Large intestine (tissue), 12 donors: ENCODE measurements at places on chromosomes 3 and 15. TPM values are rescaled to one million over a fixed set of nuclear protein-coding genes. Genes with fewer than 3 reads are reported as not detected.

- peak overlapping the region; percentile 59 for H3K27ac ChIP-seq
- H3K27me3 ChIP-seq = no peaks in the 10 kb centered on the region
- no peaks in the 10 kb centered on the region for H3K4me1 ChIP-seq
- no peaks in the 10 kb centered on the region for H3K36me3 ChIP-seq
- no peak overlapping the region for H3K4me3 ChIP-seq
- DNase-seq = peak; percentile 72
Observed at GRCh38 chr3:65170390-65171042, 482.7 kb upstream of the ADAMTS9 start.

GRCh38 chr3:152350139-152350538 lies 81.4 kb downstream of the MBNL1 start:
- H3K27me3 ChIP-seq = no peaks in the 10 kb centered on the region
- DNase-seq = no peak
- H3K36me3 ChIP-seq = no peaks in the 10 kb centered on the region
- H3K4me1 ChIP-seq = no peaks in the 10 kb centered on the region
- no peak overlapping the region for H3K27ac ChIP-seq

DNA sequence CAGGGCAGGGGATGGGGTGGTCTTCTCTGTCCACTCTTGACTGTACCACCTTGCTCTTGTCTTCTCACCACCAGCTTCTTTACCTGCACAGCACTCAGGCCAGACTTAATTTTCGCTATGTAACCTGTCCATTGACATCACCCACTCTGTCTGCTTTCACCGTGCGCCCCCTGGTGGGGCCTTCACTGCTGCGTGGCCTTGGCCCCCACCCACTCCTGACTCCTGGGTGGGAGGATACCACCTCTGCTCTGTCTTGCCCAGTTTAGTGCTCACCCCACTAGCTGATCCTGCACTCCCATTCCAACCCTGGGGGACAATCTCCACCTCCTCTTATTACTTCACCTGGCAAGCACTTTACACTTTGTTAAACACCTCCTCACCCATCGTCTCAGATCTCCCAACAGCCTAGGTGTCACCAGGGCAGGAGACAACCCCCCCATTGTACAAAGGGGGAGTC lies 17.7 kb downstream of the PTH1R start:
- DNase-seq = peak; percentile 54
- H3K36me3 ChIP-seq = no peaks in the 10 kb centered on the region
- H3K4me1 ChIP-seq = peaks cover 21% of the 10 kb centered on the region
- H3K4me3 ChIP-seq = no peak overlapping the region

- no peaks in the 10 kb centered on the region for H3K27me3 ChIP-seq
- no peaks in the 10 kb centered on the region for H3K4me1 ChIP-seq
- no peak overlapping the region for H3K4me3 ChIP-seq
Observed at GRCh38 chr15:55909036-55909811, 84.2 kb downstream of the NEDD4 start.

DNA sequence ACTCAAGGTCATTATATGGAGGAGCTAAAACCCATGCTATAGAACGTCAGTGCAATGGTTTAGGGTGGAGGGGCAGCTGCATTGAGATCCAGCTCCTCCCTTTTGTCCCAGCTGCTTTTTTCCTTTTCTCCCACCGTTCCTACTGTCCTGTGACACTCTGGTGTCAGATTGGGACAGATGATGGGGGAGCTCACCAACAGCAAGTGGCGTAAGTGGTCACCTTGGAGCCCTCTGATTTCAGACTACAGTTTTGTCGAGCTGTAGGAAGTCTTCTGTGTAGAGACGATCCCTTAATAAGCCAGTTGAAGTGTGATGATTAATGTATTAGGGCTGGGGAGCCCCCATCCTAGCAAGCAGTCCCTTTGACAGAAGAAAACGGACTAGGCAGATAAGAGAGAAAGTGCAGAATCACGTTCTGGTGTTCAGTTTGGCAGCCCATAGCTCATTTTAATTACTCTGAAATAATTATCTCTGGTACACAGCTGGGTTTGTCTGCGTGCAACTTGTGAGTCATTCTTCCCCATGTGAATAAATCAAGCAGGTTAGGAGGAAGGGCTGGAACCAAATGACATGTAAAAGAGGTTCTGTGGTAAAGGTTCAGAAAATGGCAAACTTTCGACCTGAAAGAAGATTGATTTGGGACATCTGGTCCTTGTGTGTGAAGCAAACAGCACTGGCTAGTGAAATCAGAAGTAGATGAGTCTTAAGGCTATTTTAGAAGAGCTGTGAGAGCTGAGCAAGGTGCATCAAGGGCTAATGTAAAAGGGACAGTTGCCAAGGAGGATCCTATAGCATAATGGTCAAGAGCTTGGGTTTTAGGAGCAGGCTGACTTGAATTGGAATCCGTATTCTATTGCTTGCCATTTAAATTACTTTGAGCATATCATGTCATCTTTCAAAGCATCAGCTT lies 241.4 kb downstream of the EDEM1 start:
- no peaks in the 10 kb centered on the region for H3K4me1 ChIP-seq
- no peak for DNase-seq
- H3K36me3 ChIP-seq = no peaks in the 10 kb centered on the region

GRCh38 chr3:191366675-191367074 lies 36.3 kb upstream of the UTS2B start:
- DNase-seq = no peak
- H3K36me3 ChIP-seq = peaks cover 35% of the 10 kb centered on the region
- no peaks in the 10 kb centered on the region for H3K27me3 ChIP-seq
- H3K27ac ChIP-seq = no peak overlapping the region
- H3K4me3 ChIP-seq = no peak overlapping the region

DNA sequence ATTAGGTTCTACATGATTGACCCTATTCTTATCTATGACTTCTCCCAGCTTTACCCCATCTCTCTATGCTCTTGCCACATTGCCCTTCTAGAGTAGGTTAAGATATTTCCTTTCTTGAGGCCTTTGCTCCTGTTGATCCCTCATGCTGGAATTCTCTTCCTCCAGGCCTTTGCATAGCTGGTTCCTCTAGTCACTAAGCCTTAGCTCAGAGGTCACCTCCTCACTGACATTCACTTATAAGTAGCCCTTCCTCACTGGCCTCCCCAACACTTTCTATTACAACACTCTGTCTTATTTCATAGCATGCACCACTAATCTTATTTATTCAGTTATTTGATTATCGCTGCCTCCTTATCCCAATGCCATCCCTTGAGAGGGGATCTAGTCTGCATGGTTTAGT lies 228.4 kb upstream of the COL8A1 start:
- DNase-seq = no peak
- no peak overlapping the region for H3K27ac ChIP-seq
- H3K4me1 ChIP-seq = no peaks in the 10 kb centered on the region

GRCh38 chr3:156016902-156017301 lies 103.5 kb upstream of the KCNAB1 start:
- no peak overlapping the region for H3K4me3 ChIP-seq
- H3K36me3 ChIP-seq = no peaks in the 10 kb centered on the region
- no peaks in the 10 kb centered on the region for H3K27me3 ChIP-seq
- no peak overlapping the region for H3K27ac ChIP-seq
- DNase-seq = no peak

The CAPN3 gene
- polyA plus RNA-seq = 229 TPM

The SLC2A2 gene
- 202 TPM for polyA plus RNA-seq

The CCDC54 gene
- 0.04 TPM for polyA plus RNA-seq

The ACKR2 gene
- polyA plus RNA-seq = 2.6 TPM

The SPATA12 gene
- not detected for polyA plus RNA-seq

The PLCH1 gene
- polyA plus RNA-seq = 7.4 TPM

The TUSC7 gene
- not detected for polyA plus RNA-seq

The CLDN1 gene
- 17.4 TPM for polyA plus RNA-seq
